Stimulated activated CD4-positive, alpha-beta T cell treated with anti-CD3 and anti-CD28 coated beads, Interleukin-1b, Interleukin-23, amount 100 ng/mL, for 1 hour (primary cell): ENCODE measurements at places on chromosomes 6 and 20.

GRCh38 chr6:162922563-162923166, 194.9 kb downstream of the PACRG start:
- no peak for DNase-seq

- no peak for DNase-seq
These were observed 85.0 kb upstream of the CEP85L start for GRCh38 chr6:118736440-118736839.

DNA sequence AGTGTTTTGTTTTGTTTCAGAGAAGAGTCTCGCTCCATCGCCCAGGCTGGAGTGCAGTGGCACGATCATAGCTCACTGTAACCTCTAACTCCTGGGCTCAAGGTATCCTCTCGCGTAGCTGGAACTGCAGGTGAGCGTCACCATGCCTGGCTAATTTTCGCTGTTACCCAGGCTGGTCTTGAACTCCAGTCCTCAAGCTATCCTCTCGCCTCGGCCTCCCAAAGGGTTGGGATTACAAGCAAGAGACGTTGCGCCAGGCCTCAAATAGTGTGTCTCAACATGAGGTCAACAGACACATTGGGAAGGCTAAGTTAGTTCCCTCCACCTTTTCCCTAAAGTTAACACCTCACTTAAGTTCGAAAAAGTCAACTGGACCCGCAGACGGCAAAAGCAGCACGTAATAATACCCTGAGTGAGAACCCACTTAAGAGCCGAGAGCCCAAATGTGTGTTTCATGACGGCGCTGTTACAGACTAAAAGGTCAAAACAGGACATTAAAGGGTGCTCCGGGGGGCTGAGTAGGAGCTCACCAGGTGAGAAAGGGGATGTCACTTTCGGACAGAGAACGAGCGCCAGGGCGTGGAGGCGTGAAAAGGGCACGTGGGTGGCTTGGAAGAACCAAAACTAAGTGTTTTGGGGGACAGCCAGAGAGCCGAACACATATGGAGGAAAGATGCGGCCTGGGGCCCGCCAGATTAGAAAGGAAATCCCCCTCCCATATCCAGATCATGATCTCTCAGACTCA, 499 bp downstream of the TTI1 start:
- DNase-seq = no peak

DNA sequence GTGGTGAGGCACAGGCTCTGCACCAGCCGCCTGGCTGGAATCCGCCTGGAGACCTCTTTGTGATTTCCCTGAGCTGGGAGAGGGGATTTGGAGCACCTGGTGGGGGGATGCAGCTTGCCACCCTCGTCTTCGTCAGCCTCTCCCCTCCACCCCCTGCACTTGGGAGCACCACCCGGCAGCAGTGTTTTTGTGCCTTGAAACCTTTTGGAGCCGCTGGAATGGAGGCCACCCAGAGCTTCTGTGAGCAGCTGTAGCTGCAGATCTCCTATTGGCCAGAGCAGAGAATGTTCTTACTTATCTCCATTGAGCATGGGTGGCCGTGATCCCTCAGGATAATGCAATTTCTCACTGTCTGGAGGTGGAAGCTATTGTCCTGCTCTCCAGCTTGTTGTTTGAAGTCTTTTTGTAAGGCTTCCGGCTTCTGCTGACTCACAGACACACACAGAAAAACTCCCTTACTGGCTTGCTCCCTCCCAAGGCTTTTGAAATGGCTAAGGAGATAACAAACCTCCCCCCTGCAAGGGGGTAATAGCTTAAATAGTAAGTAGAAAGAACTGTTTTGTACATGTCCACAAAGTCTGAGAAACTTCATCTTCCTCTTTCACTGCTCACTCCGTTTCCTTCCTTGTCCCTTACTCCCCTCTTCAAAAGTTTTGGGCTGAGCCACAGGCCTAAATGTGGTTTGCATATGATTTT, 271.2 kb downstream of the PRL start:
- no peak for DNase-seq

DNA sequence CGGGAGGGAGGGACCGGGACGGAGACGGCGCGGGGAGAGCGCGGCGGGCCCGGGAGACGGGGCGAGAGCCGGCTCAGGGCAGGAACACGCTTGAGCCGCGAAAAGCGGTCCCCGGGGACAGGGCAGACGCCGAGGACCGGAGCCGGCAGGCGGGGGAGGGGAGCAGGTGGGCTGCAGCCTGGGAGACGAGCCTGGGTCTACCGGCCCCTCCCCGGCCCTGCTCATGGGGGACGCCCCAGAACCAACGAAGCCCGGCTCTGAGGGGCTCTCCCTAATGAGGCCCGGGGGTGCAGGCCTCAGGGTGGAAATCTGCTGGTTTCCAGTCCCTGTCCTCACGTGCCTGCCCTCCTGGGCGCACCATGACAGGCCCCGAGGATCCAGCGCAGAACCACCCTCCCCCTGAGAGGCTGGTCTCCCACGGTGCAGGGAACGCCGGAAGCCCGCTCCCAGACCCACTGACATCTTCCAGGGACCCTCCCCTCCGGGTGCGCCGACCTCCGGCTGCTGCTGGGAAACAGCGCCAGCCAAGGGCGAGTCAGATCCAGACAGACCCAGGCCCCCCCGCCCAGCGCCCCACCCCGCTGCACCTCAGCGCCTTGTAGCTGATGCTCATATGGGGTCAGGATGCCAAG, 571 bp upstream of the EEF1A2 start:
- no peak for DNase-seq
